ENCODE measurements at places on chromosomes 3 and 15.

DNA sequence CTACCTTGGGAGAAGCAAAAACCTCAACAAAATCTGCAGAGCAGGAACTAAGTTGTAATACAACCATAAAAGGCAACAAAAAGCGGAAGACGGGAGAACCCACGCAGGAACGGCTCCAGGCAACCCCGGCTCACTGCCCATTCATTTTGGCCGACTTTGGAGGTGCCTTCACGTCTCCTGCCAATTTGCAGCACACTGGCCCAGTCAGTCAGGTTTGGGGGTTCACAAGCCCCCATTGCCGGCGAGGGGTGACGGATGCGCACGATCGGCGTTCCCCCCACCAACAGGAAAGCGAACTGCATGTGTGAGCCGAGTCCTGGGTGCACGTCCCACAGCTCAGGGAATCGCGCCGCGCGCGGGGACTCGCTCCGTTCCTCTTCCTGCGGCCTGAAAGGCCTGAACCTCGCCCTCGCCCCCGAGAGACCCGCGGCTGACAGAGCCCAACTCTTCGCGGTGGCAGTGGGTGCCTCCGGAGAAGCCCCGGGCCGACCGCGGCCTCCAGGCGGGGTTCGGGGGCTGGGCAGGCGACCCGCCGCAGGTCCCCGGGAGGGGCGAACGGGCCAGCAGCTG, 463 bp downstream of the TERC start:
- no peak for DNase-seq

DNA sequence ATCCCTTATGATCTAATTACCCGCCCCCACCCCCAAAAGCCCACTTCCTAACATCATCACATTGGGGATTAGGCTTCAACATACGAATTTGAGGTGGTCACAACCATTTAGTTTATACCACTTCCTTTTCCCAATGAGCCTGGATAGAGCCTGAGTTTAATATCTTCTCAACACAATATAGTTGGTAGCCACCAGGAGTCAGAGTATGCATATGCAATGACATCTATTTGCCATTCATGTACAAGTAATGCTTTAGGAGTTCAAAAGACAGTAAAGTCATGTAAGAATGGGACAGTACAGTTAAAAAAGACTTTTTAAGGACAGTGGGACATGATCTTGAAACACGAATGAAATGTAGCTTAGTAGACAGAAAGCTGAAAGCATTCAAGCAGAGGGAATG, 172.4 kb downstream of the DCLK3 start:
- DNase-seq = no peak

DNA sequence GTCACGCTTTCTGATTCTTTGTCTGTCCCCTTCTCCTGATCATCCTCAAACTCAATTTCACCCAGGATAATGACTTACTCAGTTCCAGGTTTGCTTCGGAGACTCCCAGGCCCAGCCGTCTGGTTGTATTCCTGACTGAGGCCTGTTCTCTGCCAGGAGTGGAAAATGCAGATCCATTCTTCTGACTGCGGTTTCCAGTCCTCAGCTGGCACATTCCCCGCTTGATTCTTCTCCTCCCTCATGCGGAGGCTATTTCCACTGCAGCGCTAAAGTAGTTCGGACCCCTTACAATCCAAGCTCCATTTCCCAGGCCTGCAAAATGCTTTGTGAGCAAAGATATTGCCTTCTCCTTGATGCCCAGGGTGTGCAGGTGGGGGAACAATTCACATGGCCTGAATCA, 47.2 kb upstream of the GALNT15 start:
- no peak for DNase-seq

DNA sequence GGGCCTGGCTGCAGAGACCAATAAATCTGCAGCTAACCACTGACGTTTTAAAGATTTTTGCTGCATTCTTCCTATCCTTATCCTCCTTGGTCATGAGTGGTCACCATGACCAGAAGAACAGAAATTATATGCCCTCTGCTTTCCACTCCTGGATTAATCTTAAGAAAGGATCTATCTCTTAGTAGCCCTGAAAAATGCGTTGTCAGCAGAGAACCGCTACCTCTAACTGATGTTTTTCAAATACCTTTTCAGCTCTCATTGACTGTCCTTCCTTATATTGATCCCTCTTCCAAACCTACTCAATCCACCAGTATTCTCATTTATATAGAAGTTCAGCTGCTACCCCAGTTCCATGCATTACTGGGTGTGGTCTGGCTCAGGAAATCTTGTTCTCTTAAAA, 610.1 kb downstream of the MECOM start:
- no peak for DNase-seq
